SK-N-DZ (cell line): ENCODE measurements at places on chromosomes 7 and 10.

GRCh38 chr10:13773043-13773442 is 186.3 kb downstream of the PRPF18 start:
- DNase-seq: no peak

DNA sequence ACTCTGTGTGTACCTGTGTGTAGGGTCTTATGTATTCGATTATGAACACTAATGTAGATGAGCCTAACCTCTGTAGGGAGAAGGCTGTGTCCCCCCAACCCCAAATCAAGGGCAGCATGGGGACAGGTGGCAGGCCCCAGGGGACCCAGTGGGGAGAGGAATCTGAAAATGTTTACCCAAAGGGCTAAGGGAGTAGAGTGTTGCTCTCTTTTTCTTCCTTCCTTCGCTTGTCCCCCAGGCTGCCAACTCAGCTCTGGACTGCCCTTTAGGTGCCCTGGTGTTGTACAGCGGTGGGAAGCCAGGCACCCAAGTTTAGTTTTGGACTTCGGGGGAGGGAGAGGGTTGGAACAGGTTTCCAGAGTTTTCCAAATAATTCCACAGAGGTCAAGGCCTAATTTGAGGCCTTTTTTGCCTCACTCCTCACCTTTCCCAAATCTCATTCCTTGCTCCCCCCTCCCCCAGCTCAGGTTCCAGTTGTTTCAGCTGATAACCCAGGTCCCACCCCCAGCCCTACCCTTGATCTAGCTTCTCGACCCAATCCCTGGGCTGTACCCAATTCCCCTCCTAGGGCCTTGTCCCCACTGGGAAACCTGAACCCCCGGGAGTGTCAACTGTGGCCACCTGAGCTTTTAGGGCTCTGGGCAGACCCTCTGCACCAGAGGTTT is 9.1 kb upstream of the PAX2 start:
- DNase-seq: no peak

- peak; percentile 2 for DNase-seq
Measured at GRCh38 chr10:22086730-22087401, 83.3 kb upstream of the DNAJC1 start.

DNA sequence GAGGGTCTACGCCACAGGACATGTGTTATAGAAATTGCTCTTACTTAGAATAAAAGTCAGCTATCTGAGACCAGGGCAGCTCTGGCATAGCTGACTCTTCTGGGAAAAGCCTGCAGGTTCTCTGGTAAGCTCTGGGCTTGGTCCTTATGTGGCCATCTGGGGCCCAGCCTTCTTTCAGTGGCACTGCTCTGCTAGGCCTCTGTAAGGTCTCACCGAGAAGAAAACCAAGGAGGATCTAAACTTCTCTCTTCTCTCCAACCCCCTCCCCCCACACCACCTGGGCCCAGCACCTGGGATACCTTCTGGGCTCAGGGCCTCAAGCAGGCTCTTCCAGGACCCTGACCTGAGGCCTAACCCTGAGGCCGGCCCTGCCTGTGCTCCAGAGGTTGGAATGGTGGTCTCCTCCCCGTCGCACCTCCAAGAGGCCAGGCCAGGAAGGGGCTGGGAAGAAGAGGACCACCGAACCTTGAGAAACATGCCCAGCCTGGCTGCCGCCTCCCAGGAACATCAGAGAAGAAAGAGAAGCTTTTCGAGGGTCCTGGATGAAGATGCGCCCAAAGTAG is 323.6 kb downstream of the GFRA1 start:
- no peak for DNase-seq

GRCh38 chr7:114790521-114790920 is 131.4 kb upstream of the MDFIC start:
- DNase-seq: no peak

- peak; percentile 48 for DNase-seq
Measured at GRCh38 chr10:96765406-96766240, 45.3 kb upstream of the PIK3AP1 start.

GRCh38 chr7:76397409-76398183 is 11.9 kb downstream of the SSC4D start:
- peak; percentile 61 for DNase-seq

DNA sequence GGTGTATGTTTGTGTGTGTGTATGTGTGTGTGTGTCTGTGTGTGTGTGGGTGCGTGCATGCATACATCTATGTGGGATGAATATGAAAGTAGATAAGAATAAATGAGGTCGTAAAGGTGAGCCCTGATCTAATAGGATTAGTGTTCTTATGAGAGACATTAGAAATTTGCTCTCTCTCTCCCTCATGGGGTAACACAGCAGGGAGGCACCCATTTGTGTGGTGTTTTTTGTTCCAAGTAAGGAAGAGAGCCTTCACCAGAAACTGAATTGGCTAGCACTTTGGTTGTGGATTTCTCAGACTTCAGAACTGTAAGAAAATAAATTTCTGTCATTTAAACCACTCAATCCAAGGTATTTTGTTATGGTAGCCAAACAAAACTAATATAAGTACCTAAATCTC is 353.7 kb upstream of the CHRM2 start:
- no peak for DNase-seq

DNA sequence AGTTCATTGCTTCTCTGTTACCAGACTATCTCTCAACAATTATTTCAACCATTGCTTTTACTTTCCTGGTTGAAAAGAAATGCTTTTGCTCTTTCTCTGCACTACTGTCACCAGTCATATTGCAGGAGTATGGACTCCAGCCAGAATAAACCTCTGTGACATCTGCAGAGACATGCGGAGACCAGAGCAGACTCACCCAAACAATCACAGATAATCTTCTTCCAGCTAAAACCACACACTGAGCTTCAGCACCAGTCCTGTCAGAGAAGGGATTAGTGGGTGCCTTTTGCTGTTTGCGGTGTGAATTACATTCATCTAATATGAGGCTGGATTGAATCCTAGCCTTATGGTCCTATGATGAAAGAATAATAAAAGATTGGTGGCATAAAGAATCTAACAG is 258.6 kb downstream of the CNTNAP2 start:
- DNase-seq: no peak

- no peak for DNase-seq
Measured at GRCh38 chr10:88095223-88095721, 231.8 kb downstream of the PTEN start.

- no peak for DNase-seq
Measured at GRCh38 chr7:106864298-106865081, 592 bp upstream of the PIK3CG start.

DNA sequence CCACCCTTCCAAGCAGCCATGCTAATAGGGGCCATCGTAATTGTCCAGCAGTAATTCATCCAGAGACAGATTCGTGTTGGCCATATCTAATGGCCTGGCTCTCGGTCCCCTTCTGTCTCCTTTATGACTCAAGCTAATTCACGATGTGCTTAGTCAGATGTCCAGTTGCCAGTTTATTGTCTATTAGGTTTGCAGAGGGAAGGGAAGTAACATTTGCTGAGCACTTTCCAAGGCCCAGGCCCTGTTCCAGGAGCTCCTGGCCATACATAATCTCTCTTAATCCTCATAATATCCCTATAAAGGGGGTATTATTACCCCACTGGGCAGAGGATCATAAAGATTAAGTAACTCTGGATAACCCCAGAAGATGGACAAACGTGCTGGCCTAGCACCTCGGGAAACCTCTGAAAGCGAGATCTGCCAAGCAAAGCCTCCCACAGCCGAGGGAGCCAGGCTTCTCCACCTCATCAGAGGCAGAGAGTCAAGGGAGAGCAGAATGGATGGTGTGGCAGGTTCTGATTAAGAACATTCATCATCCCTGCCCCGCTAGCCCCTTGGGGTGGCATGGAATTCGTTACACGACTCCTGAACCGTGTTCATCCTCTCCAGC is 153.7 kb downstream of the PLXNA4 start:
- DNase-seq: no peak
